ENCODE measurements at places on chromosomes 5 and 9.

DNA sequence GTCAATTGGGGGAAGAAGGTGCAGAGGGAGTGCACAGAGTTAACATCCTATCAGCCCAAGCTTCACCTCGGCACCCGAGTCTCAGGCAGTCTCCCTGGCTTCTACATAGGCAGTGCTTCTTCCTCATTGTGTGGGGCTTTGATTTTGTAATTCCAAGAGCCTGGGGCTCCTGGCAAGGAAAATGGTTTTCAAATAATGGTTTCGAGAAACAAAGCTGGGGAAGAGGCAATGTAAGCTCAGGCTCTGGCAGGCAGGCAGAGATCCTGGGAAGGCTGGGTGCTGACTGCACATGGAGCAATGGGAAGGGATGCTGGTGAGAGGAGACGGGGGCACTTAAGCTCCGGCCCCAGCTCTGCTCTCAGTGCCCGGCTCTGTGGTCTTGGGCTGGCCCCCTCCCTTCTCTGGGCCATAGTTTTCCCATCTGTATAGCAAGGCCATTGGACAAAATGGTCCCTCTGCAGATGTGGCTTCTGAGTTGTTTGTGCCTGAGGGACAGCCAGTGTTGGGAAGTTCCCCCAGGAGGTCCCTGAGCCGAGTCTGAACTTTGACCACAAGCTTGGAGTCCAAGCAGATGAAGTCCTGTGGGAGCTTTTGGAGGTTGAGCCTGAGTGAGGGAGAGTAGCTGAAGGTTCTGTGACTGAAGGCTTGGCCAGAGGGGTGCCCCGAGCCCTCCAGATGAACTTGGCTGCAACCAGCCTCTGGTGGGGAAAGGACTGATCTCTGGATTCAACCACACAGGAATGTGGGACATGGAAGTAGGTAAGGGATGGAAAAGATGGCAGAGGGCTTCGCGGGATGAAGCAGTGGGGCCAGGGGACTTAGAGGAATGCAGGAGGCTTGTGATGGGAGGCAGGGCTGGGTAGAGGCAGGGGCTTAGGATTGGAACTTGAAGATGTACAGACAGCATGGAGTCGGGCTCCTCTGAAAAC, 28.5 kb upstream of the IL17B start:
- DNase-seq = no peak

GRCh38 chr9:124960409-124960752, 19.5 kb upstream of the GOLGA1 start:
- DNase-seq = no peak

DNA sequence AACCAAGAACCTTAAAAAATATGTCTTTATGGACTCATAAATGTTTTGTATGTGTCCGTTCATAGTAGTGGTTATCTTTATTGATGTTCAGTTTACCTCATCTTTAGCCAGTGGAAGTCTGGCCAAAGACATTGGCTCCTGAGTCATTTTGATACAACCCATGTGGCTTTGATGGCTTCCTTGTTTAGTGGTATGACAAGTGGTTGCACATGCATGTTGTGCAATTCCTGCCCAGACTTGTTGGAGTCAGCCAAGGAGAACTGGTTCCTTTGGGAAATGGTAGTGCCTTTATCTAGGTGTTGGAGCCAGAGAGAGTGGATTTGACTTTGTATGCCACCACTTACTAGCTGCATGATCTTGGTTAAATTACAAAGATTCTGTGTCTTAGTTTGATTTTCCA, 94.3 kb downstream of the RPS23 start:
- DNase-seq = no peak

GRCh38 chr5:68344447-68345111, 129.0 kb downstream of the PIK3R1 start:
- no peak for DNase-seq

DNA sequence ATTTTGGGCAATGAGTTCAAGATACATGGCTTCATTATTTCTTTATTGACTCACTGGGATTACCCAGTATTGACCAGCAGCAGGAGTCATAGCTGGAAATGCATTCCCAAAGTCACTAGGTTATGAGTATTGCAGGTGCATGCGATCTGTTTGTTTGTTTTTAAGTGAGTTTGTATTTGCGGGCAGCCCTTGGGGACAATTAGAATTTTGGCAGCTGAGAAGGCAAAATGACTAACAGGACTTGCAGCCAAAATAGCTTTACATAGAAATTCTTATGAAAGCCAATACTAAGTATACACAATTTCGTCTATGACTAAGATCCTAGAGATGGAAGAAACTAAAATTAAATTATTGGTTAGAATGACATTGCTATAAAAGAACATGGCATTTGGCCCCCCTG, 18.1 kb upstream of the RGMB start:
- DNase-seq = no peak

DNA sequence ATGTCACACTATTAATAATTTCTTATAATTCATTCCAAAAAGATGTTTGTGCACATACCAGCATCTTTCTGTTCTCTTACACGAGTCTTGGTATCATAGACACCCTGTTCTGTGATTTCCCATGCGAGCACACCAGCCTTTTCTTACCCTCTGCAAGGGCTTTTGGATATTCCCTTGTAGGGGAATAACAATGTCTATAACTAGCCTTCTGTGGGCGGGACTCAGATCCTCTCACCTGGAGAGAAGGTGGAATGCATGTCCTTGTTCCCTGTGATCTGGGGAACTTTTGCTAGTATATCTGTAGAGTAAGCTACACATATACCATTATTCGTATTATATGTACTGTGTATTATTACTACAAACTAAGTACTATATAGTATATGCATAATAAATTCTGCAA, 44.8 kb downstream of the EHMT1 start:
- DNase-seq = no peak

DNA sequence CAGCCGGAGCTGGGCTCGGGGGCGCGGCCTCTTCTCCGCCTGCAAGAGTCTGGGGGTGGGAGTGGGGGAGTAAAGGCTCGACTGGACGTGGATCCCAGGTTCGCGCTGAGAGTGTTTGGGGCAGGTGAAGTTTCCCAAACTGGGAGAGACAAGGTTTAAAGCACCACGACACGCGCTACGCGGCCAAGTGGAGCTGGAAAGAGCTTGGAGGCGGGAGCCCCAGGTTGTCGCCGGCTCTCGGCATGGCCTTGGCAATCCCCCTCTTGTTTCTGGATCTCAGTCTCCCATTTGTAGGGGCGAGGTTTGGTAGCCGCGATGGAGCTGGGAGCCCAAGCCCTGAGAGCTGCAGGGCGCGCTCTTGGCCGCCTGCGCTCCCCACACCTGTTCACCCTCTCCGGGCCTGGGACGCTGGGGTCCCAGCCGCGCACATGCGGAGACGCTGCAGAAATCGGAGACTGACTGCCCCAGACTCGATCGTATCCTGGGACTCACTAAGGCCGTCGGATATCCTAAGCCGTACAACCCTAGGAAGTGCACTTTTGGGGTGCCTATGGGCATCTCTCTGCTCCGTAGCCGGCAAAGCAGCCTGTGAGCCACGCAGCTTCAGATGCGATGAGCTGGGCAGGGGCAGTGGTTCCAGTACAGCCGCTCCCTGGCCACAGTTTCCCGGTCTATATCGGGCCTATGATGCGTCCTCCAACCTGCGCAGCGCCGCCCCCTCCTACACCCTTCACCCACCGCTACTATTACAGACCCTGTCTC, 937 bp downstream of the TMOD1 start:
- no peak for DNase-seq

GRCh38 chr9:121225240-121225639, 23.6 kb upstream of the RAB14 start:
- no peak for DNase-seq

DNA sequence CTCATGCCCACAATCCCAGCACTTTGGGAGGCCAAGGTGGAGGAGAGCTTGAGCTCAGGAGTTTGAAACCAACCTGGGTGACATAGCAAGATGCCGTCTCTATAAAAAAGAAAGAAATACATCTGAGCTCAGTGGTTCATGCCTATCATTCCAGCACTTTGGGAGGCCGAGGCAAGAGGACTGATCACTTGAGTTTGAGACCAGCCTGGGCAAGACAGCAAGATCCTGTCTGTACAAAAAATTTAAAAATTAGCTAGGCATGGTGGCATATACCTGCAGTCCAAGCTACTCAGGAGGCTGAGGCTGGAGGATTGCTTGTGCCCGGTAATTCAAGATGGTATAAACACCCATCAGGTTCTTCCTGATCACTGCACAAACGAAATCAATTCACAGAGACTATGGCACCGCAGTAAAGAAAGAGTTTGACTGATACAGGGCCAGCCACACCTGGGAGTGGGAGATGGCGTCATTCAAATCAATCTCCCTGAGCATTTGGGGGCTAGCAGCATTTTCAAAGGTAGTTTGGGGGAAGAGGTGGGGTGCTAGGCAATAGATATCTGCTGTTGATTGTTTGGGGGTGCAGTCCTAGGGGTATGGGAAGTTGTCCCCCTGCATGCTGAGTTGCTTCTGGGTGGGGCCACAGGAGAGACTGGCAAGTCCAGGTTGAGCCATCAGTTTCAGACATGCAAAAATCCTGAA, 169.2 kb downstream of the TTC39B start:
- no peak for DNase-seq

GRCh38 chr5:15927710-15928380, 251.7 kb downstream of the MARCHF11 start:
- DNase-seq = no peak

- DNase-seq = no peak
Measured at GRCh38 chr9:112531666-112532282, 45.1 kb downstream of the KIAA1958 start.

DNA sequence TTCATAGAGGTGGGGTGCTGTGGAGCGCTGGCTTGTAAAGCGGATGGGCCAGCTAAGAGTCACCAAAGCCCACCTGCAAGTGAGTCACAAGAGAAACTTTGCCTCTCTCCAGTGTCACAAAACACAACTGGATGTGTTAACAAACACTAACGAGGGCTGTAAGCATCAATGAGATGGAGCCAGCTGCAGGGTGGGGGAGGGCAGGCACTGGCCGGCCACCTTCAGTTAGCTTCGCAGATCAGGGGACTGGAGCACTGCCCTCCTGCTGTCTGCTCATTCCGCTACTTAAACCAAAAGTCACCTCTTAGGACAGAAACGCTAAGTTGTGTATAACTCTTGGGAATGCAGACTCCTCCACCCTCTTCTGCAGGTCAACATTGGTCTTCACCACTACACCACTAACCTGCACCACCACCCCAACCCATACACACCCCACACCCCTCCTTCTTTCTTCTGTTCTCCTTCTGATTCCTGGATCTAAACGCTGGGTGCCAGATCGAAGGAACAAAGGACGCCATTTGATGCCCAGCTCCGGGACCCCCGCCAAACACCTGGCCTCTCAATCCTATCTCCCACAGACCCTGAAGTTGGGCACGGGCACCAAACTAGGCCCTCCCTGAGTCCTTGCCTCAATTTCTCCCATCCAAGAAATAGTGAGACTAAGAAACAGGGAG, 2.1 kb downstream of the ARSI start:
- DNase-seq = no peak

DNA sequence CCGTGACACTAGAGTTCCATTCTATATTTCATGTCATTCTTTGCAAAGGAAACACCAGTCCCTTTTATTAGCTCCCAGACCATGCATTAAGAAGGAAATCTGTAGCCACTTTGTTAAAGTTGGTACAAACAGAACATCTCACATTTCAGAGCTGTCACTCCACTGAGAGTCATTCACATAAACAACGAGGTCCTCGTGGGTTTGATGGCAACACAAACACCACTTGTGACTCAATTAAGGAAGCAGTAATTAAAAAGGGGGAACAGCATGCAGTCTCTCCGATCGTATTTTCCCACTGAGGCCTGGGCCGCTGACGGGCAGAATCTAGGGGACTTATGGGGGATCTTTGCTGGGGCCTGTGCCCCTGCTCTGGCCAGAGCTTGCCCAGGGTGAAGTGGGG, 94.2 kb upstream of the ZNF618 start:
- DNase-seq = no peak

- no peak for DNase-seq
Measured at GRCh38 chr5:132420706-132421272, 51.3 kb downstream of the SLC22A5 start.
